ENCODE measurements at places on chromosomes 16 and 17.

GRCh38 chr16:17245776-17246175, 225.0 kb downstream of the XYLT1 start:
- no peak for DNase-seq

DNA sequence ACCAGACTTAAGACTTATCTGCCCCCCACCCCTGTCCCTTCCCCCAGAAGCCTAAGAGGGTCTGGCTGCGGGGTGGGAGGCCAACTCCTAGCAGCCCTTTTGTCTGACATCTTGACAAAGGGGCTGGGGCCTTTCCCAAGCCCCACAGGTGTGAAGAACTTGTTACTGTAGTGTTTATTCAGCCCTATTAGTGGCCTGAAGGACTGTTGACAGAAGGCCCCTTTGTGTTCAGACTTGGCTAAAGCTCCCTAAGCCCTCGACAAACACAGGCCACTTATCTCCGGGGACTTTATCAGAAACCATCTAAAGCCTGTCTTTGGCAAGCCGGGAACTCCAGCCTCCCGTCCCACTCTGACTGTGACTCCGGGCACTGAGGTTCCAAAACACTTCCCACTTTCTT, 129.8 kb downstream of the NTN1 start:
- DNase-seq = no peak

- DNase-seq = no peak
Observed at GRCh38 chr17:44556166-44556831, 985 bp upstream of the FZD2 start.

- no peak for DNase-seq
Observed at GRCh38 chr16:81562926-81563325, 118.3 kb downstream of the CMIP start.

DNA sequence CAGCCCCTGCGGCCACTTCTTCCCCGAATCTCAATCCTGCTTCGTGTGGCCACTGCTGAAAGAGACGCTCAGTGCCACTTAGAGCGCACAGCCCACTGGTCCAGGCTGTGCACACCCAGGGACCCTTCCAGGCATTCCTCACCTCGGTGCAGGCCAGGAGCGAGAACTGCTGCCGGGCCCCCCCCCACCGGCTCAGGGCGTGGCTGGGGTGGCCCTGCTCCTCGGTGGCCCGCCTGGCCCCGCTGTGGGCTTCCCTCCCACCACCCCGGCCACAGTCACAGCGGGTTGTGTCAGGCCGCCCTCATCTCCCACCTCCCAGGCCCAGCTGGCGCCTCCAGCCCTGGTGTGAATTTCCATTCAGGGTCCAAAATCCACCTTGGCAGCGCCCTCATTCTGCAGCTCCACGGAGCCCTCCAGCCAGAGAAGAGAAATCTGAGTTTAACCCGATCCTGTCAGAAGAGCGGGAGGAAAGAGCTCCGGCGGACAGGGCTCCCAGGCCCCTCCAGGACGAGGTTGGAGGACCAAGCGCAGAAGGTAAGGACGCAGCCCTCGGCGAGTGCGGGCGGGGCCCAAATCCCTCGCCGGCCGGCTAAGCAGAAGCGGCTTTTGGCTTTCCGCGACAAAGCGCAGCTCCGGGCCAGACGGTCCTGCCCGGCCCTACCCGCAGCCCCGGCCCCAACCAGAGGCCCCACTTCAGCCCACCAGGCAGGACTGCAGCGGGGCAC, 12.0 kb downstream of the TBC1D16 start:
- DNase-seq = no peak

DNA sequence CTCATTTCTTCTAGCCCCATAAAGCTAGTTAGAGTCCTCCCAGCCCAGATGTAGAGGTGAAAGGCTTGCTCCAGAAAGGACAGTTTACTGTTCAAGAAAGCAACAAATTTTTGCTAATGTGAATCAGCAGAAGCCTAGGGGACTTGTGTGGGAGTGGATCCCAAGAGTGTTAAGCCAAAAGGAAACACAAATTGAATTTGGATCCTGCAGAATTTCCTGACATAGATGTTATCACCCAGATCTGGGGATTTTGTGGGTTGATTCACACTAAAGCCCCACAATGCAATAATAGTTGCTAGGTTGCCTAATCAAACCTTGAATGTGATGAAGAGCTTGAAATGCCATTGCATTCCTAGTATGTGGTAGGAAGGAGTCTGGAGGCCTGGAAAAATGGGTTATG, 135.2 kb upstream of the HS3ST3A1 start:
- DNase-seq = no peak

GRCh38 chr17:76493505-76494167, 7.6 kb downstream of the RHBDF2 start:
- no peak for DNase-seq

DNA sequence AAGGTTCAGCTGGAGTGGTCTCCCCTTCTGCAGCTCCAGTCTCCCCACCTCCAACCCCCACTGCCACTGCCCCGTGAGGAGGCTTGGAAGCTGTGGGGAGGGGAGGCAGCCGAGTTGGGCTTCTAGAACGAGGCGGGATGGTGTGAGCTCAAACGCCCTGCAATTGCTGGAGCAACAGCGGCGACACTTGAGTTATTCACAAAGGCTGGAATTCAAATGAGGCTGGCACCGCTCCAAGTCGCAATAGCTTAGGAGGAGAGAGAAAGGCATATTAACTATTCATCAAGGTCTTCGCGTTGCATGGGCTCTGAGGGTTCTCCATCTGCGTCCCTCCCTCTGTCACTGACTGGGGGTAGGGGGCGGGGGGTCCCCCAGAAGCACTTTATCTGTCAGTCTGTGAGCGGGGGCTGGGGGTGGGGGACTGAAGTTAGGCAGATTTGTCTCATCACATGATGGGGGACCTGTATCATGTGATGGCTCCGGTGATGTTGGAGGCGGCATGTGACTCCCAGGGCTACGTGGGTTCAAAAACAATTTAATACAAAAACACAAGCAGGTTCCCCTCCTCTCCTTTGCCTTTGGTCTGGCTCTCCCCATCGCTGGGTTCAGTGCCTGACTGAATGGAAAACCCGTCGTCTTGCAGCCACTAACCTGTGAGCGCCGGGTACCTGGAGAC, 70.5 kb downstream of the RBBP6 start:
- DNase-seq = no peak

GRCh38 chr16:89619840-89620239, 6.4 kb downstream of the DPEP1 start:
- no peak for DNase-seq

DNA sequence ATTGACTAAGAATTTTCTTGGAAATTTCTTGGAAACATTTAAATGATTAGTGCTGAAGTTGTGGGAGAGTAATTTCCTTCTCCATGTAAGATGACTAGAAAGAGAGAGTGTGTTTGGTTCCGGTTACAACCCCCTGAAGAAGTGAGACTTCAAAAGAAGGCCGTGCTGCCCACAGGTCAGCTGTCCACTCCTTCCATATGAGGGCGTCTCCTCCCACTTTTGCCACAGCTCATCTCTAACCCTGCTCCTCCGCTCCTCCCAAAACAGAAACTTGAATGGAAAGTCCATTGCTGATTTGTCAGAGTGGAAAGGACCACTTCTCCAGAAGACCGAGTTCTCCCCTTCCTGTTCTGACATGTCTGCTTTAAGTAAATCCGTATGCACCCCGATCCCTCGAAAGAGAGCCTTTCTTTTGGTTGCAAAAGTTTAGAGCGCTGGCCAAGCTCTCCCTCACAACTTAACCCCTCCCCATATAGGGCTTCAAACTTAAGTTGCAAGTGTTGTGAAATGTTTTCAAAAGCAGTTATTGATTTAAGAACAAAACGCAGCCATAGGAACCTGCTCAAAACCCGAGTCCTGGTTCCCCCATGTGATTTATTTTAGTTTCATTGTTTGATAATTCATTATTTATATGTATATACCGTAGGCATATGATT, 129.5 kb downstream of the SOCS1 start:
- DNase-seq = no peak

GRCh38 chr16:67807148-67807682, 526 bp downstream of the TSNAXIP1 start:
- no peak for DNase-seq

DNA sequence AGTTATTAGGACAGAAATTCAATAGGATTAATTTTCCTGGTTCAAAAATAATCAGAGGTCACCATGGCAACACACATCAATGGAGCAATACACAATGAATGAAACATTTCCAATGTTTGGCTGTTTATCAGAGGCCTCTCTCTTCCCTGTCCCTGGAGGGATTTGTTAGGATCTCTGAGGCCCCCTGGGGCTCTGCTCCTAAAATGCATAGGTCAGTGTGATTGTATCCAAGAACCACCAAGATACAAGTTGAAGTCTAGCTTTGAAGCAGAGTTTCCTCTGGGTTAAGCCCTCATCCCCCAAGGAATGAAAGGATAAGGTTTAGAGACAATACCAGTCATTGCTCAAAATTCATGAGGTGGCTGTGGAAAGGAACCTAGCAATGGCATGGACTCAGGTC, 561.2 kb upstream of the C16orf82 start:
- no peak for DNase-seq

GRCh38 chr17:49343273-49343672, 18.8 kb downstream of the ZNF652 start:
- DNase-seq = no peak

All from effector memory CD4-positive, alpha-beta T cell (primary cell).